ENCODE measurements at places on chromosomes 2 and 18.

DNA sequence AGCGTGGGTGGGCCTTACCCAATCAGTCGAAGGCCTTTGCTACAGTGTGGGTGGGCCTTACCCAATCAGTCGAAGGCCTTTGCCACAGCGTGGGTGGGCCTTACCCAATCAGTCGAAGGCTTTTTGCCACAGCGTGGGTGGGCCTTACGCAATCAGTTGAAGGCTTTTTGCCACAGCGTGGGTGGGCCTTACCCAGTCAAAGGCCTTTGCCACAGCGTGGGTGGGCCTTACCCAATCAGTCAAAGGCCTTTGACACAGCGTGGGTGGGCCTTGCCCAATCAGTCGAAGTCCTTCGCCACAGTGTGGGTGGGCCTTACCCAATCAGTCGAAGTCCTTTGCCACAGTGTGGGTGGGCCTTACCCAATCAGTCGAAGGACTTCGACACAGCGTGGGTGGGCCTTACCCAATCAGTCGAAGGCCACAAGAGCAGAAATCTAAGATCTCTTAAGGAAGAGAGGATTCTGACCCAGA is 16.3 kb upstream of the GAL3ST2 start:
- DNase-seq: no peak

DNA sequence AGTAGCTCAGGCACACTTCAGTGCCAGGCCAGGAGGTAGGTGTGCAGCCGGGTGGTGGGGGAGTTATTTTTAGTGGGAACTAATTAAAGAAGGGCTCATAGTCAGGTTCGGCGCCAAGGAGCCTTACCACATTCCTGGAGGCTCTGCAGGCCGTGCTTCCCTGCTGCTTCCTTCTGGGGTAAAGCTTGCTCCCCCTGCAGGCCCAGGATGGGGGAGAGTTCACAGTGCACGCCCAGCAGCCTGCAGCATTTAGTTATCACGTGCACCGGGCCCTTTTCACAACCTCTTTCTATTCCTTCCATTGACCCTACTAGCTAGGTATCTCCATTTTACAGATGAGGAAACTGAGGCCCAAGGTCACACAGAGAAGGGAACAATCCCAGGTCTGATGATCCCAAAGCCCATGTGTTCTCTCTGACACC is 2.5 kb downstream of the KCNF1 start:
- DNase-seq: no peak

- DNase-seq: no peak
Observed at GRCh38 chr2:96530474-96531357, 5.8 kb upstream of the ARID5A start.

GRCh38 chr18:26943906-26944305 is 78.4 kb upstream of the AQP4 start:
- DNase-seq: no peak

- no peak for DNase-seq
Observed at GRCh38 chr2:190805843-190806242, 74.8 kb upstream of the GLS start.

DNA sequence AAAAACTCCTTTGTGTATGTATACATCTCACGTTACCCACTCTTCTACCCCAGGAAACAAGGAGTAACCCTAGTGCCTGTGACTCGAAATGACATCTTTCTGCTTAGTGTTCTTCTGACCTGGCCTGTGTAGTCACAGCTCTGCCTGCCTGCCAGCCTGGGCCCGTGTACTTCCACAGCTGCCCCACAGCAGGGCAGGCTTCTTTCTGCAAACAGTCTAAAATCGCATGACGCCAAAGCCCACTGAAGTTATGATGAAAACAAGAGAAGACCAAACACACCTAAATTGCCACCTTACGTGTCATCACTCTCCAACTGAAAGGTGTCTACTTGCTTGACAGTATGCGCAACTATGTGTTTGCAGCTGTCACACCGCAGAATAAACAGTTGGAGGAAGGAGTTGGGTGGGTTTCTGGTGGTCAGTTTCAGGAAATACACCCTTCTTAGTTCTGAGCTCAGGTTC is 1.5 kb downstream of the GAREM1 start:
- DNase-seq: no peak

GRCh38 chr2:233082222-233082930 is 22.2 kb downstream of the INPP5D start:
- DNase-seq: no peak

GRCh38 chr2:169077674-169078240 is 8.4 kb downstream of the DHRS9 start:
- DNase-seq: no peak

DNA sequence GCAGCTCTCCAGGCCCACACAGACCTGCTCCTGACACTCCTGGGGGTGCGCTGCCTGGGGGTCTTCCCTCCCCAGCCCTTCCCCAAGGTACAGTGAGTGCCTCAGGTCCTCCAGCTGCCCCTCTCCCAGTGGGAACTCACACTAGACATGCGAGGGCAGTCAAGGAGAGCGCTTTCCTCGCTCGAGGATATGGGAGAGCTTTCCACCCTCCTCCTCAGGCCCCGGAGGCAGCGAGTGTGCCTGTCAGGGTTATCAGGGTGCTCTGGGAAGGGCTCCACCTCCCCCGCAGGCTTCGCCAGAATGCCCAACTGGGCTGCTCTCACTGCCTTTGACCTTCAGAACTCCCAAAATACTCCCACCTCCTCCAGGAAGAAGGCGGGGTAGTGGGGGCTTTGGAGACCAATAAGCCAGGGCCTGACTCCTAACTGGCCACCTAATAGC is 85.7 kb upstream of the LAPTM4A start:
- DNase-seq: no peak

- no peak for DNase-seq
Observed at GRCh38 chr2:172938713-172939375, 136.8 kb upstream of the MAP3K20 start.

GRCh38 chr18:36179562-36180355 is 7.5 kb upstream of the MOCOS start:
- no peak for DNase-seq

DNA sequence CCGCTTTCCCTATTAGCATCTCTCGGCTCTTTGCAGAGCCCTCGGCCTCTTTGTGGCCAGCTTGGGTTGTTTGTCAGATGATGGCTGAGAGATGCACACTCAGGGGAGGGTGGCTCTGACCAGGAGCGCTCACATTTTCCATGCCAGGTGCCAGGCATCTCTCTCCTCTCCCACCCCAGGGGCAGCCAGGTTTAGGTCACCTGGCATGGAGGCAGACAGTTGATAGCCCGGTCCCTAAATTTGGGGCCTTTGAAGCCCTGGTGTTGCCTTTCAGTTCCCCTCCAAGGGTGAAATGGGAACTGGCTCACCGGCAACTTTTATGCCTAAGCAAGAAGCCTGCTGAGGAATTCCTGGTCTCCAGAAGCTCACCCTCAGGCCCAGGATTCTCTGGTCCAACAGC is 19.1 kb downstream of the LBH start:
- DNase-seq: no peak

- no peak for DNase-seq
Observed at GRCh38 chr2:49224426-49225010, 70.2 kb upstream of the FSHR start.

GRCh38 chr18:48929212-48929612 is 21.6 kb downstream of the SMAD7 start:
- DNase-seq: no peak

- DNase-seq: no peak
Observed at GRCh38 chr2:57204364-57204763, 842.2 kb upstream of the VRK2 start.

- DNase-seq: no peak
Observed at GRCh38 chr2:131093696-131094462, 619 bp upstream of the FAM168B start.

GRCh38 chr2:186575302-186575701 is 14.6 kb upstream of the ITGAV start:
- DNase-seq: no peak

DNA sequence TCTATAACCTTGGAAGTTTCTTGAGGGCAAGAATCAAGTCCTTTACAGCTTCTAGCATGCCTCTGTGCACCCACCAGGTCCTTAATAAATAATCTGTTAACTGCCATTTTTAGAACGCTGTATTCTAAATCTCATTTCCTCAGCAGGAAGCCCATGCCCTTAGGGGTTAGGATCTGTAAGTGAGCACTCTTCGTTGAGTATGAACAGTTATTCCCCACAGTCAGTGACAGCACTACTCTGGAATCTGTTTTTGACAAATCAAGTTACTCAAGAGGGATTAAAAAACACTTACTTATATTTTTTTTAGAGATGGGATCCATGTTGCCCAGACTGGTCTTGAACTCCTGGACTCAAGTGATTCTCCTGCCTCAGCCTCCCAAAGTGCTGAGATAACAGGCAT is 14.6 kb downstream of the PAIP2B start:
- DNase-seq: no peak

DNA sequence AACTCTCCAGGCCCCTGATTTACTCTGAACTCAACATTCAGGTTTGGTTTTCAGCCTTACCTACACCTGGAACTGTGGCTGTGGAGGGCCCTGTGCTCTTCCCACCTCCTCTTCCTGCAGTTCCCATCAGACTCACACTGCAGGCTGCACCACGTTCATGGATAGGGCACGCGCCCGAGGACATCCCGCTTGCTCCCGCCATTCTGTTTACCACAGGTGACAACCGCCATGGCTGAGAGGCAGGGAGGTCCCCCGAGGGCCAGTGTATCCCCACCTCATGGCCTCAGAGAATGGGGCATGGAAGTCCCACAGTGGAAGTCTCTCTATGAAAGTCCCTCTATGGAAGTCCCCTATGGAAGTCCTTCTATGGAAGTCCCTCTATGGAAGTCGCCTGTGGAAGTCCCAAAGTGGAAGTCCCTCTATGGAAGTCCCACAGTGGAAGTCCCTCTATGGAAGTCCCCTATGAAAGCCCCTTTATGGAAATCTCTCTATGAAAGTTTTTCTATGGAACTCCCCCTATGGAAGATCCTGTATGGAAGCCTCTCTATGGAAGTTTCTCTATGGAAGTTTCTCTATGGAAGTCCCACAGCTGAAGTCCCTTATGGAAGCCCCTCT is 358.4 kb upstream of the SALL3 start:
- no peak for DNase-seq

GRCh38 chr18:10040287-10041011 is 126.6 kb downstream of the VAPA start:
- DNase-seq: no peak

DNA sequence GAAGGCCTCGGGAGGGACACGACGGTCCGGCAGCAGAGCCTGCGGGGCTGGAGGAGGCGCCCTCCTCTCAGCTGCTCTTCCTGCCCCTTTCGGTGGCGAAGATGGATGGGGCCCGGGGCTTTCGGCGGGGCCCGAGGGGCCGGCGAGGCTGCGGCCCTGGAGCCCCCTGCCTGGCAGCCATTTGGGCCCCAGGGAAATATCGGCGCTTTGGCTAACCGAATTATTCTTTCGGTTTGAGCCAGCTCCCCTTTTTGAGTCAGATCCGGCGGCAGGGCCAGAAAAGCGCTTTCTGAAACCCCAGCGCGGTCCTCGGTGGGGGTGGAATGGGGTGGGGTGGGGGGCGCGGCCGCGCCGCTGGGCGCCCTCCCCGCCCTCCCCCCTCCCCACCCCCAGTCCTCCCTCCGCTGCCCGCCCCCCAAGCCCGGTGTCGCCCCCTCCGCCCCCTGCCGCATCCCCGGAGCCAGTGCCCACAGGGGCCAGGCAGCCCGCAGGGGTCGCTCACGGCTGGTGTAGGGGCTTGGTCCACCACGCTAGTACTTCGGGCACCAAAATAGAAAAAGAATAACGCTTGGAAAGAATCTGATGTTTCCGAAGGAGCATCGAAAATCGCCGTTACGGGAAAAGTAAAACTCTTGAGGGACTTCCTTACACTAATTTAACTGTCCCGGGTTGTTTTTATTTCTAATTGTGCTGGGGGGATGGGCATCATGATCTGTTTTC is 9.1 kb upstream of the ARID5A start:
- DNase-seq: peak; percentile 60

DNA sequence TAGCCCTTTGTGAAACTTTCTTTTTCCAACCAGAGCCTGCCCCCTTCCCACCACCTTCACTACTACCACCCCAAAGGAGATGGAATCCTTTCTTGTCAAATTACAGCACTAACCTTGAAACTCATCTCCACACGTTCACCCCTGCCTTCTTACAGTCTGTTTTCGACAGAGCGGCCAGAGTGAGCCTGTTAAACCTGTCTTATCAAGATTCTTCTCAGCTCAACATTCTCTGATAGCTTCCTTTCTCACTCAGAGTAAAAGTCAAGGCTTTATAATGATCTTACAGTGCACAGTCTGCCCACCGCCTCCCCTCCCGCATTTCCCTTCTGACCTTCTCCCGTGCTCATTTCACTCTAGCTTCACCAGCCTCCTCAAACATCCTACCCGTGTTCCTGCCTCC is 56.0 kb downstream of the ARHGAP25 start:
- no peak for DNase-seq

DNA sequence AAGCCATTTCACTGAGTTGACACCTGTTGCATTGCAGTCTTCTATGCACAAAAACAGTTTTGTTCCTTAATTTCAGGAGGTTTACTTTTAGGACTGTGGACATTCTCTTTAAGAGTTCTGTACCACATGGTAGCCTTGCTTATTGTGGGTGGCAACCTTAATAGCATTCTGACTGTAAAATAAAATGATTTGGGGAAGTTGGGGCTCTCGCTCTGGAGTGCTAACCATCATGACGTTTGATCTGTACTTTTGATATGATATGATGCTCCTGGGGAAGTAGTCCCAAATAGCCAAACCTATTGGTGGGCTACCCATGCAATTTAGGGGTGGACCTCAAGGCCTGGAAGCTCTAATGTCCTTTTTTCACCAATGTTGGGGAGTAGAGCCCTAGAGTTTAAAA is 3.4 kb downstream of the CTLA4 start:
- DNase-seq: no peak

DNA sequence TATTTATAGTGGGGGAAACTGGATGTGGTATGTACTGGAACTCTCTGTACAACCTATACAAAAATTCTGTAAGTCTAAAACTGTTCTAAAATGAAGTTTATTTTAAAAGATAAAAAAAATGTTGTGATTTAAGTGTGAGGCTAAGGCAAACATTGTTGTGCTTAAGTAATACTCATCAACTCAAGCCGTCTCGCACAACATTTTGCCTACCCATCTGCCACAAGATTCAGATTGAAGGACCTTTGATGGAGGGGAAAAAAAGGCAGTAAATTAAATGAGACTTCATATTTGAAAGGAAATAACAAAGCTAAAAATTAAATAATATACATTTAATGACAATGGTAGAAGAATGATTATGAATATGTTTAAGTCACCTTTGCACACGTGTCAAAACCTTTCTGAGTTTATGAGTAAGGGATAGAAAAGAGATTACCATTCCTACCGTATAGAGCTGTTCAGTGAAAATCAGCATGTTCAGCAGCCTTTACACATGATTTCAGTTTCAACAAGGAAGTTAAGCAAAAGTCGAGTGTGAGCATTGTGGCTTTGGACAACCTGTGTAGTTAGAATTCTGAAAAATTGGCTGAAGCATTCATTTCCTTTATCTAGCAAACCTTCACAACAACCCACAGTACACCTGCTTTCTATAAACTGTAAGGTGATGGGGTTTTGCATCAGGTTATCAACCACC is 499.3 kb downstream of the IRS1 start:
- no peak for DNase-seq

GRCh38 chr2:71697106-71698004 is 244.0 kb downstream of the DYSF start:
- DNase-seq: no peak

GRCh38 chr2:67459761-67460160 is 62.6 kb downstream of the ETAA1 start:
- DNase-seq: no peak

All from activated T-helper 9 cell treated with anti-CD3 and anti-CD28 coated beads, Interleukin-2, amount 50 U/mL, for 16 hours (primary cell).